Kidney (tissue), 22 donors: ENCODE measurements at places on chromosomes 12 and 14. TPM values are rescaled to one million over a fixed set of nuclear protein-coding genes. Genes with fewer than 3 reads are reported as not detected.

- H3K27ac ChIP-seq, result no peak overlapping the region
- H3K4me1 ChIP-seq, result no peaks in the 10 kb centered on the region
- no peak overlapping the region for H3K4me3 ChIP-seq
- no peaks in the 10 kb centered on the region for H3K27me3 ChIP-seq
These were observed 18.8 kb upstream of the KLRF1 start for GRCh38 chr12:9808504-9808903.

GRCh38 chr14:80477388-80478160 is 266.3 kb upstream of the DIO2 start:
- no peak overlapping the region for H3K4me3 ChIP-seq
- no peaks in the 10 kb centered on the region for H3K27me3 ChIP-seq
- H3K4me1 ChIP-seq, result no peaks in the 10 kb centered on the region
- DNase-seq, result no peak

GRCh38 chr14:72433511-72433910 is 460.4 kb downstream of the DPF3 start:
- no peak for DNase-seq
- H3K27me3 ChIP-seq, result no peaks in the 10 kb centered on the region
- no peaks in the 10 kb centered on the region for H3K36me3 ChIP-seq
- no peak overlapping the region for H3K27ac ChIP-seq
- H3K4me3 ChIP-seq, result no peak overlapping the region
- no peaks in the 10 kb centered on the region for H3K4me1 ChIP-seq

DNA sequence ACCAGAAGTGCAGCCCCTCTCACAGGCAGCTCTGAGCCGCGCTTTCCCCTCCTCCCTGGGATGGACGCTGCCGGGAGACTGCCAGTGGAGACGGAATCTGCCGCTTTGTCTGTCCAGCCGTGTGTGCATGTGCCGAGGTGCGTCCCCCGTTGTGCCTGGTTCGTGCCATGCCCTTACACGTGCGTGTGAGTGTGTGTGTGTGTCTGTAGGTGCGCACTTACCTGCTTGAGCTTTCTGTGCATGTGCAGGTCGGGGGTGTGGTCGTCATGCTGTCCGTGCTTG is 12.3 kb upstream of the TAMALIN start:
- peaks cover 6% of the 10 kb centered on the region for H3K36me3 ChIP-seq
- no peak overlapping the region for H3K27ac ChIP-seq
- no peaks in the 10 kb centered on the region for H3K27me3 ChIP-seq
- H3K4me1 ChIP-seq, result no peaks in the 10 kb centered on the region
- no peak for DNase-seq

The ACSM4 gene
- total RNA-seq, result not detected
